Foreskin fibroblast (primary cell): ENCODE measurements at places on chromosomes 3 and 15.

GRCh38 chr3:171417813-171418212 lies 42.4 kb downstream of the TNIK start:
- DNase-seq, result peak; percentile 62

GRCh38 chr3:63571682-63572081 lies 80.8 kb upstream of the SNTN start:
- no peak for DNase-seq

- peak; percentile 59 for DNase-seq
Observed at GRCh38 chr3:30657914-30658313, 51.5 kb downstream of the TGFBR2 start.

- peak; percentile 41 for DNase-seq
Observed at GRCh38 chr15:101295607-101296161, 636 bp upstream of the SNRPA1 start.

GRCh38 chr3:172846706-172847105 lies 96.2 kb downstream of the ECT2 start:
- DNase-seq, result no peak

- DNase-seq, result no peak
Observed at GRCh38 chr15:73608475-73608874, 24.7 kb downstream of the NPTN start.

GRCh38 chr3:134794950-134795745 lies at the start of gene EPHB1:
Gene EPHB1 (plus strand): TSS chr3:134795260.
- DNase-seq, result peak; percentile 94

DNA sequence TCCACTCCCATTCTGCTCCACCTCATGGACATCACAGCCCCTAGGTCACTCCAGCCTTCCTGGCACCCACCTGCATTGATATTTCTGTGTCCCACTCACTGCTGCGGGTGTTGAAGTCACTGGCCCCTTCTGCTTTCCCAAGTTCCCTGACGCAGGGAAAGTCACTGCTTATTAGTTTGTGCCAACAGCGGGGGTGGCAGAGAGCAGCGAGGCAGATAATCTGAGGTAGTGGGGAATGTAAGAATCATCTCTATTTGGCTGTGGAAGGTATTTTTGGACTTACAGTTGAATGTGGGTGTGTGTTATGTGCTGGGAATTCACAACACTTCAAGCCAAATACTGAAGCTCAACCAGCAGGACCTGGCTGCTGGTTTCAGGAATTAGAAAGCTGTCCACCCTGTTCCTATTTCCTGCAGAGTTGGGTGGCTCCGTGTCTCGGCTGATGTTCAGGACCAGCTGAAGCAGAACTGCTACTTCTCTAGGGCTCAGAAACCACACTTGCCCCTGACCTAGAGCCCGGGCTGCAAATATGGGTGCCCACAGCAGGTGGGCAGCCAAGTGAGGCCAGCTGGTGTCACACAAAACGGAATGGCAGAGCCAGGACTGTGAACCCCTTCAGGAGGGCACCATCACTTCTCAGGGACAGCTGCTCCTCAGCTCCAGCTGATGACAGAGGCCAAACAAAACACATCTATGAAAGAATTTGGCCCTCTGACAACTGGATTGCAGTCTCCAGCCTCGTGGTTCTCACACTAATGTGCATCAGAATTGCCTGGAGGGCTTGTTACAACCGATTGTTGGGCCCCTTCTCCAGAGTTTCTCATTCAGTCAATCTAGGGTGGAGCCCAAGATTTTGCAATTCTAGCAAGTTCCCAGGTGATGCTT lies 57.7 kb downstream of the SEMA5B start:
- peak; percentile 65 for DNase-seq

GRCh38 chr15:96042734-96043224 lies 287.7 kb upstream of the NR2F2 start:
- DNase-seq, result no peak

DNA sequence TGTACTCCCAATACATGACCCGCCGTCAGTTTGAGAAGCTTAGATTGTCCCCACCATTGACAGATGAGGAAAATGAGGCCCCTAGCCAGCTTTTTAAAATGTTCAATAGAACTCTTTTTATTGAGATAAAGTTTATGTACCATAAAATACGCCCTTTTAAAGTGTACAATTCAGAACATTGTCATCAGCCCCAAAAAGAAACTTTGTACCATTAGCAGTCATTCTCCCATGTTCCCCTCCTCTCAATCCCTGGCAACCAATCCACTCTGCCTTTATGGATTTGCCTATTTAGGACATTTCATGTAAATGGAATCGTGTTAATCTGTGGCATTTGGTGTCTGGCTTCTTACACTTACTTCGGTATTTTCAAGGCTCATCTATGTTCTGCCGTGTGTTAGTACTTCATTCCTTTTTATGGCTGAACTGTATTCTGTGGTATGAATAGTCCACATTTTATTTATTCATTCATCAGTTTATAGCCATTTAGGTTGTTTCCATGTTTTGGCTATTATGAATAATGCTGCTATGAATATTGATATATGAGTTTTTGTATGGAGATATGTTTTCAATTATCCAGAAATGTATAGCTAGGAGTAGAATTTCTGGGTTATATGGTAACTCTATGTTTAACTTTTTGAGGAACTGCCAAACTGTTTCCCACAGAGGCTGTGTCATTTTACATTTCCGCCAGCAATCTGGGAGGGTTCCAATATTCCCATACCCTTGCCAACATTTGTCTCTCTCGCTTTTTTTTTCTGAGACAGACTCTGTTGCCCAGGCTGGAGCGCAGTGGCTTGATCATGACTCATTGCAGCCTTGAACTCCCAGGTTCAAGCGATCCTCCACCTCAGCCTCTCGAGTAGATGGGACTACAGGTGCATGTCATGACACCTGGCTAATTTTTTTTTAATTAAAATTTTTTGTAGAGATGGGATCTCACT lies 15.3 kb upstream of the PTPN23 start:
- peak; percentile 67 for DNase-seq

DNA sequence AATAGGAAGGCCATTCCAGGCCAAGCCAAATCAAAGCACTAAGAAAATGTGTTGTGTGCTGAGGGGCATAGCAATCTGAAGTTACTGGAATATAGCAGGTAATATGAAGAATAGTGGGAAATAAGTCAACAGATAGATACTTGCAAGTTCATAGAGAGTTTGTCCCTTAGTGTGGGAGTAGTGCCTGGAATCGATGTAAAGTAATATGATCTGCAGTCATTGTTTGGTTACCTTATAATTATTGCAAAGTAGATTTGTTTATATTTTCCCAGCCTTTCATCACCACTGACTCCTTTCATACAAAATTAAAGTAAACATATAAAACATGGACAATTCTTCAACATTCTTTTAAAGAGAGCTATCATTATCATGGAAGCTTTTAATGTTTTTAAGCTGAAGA lies 420.9 kb upstream of the NECTIN3 start:
- no peak for DNase-seq

DNA sequence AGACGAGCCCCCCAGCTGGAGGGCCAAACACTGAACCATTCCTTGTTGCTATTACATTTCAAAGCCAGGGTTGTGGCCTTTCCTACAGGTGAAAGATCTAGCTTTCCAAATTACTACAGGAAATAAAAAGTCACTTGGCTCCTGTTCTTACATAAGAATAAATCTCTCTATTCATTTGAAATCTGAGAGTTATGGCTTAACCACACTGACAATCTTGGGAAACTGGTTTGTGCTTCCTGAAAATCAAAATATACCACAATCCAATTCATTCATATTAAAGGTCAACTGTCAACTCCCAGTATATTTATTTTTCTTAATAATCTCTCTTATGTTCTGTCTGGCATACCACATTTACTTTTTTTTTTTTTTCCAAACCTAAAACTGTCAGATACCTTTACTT lies 103.7 kb upstream of the LMOD3 start:
- DNase-seq, result no peak

- no peak for DNase-seq
Observed at GRCh38 chr3:171827836-171828458, 15.2 kb upstream of the TMEM212 start.

DNA sequence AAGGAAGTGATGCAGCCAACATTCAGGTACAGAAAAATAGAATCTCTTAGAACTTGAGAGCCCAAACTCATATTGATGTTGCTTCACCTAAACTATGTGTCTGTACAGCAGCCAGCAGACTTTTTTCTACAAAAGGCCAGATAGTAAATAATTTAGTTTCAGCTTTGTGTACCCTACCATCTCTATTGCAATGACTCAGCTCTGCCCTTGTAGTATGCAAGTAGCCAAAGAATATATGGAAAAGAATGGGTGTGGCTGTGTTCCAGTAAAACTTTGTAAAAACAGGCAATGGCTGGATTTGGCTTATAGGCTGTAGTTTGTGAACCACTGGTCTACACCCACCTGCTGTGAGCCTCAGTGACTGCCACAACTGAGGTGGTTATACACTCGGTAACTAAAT lies 392.5 kb upstream of the RARB start:
- DNase-seq, result no peak

- DNase-seq, result no peak
Observed at GRCh38 chr3:34001022-34001421, 202.6 kb downstream of the PDCD6IP start.

DNA sequence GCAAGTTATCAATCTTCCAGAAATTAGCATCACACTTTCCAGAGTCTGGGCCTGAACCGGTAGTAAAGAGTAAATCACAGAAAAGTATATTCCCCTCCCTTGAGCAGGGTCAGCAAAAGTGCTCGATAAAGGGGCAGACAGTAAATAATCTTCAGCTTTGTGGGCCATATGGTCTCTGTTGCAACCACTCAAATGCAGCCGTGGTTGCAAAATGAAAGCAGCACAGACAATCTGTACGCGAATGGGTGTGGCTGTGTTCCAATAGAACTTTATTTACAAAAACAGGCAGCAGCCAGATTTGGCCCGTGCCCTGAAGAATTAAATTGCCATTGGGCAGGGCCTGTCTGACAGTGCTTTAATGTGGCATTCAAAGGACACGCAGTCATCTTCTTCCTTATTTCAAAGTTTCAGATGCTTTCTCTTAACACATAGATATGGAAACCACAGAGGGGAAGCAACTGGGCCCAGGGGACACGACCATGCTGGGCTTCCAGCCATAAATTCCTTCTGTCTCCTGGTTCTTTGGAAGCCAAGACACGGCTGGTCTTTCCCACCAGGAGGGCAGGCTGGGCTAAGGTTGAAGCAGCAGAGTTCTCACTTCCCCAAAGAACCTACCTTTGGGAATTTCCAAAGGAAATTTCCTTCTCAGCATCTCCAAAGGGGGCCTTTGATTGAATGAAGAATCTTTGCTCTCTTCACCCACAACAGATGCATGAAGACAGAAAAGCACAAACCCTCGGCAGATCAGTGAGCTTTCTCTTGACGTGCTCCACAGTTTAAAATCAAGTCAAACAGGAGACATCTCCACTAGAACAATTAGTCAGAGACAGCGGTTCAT lies 489.8 kb upstream of the PROK2 start:
- peak; percentile 75 for DNase-seq

DNA sequence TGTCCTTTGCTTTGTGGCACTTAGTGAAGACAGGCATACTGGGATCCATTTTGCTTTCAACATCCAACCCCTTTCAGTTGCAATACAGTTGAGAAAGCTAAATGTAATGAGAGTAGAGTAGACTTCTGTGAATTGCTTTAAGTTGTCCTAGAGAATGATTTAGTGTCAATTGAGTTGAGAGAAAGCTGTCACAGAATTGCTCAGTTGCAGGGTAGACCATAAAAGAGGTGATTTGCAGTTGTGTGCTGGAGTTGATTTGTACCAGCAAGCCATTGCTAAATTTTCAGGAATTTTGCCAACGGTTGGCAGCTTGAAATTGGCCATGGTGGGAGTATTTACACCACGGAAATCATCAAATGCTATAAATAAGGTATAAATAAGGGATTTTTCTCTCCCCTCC lies 2.2 kb downstream of the ABHD5 start:
- DNase-seq, result no peak

- DNase-seq, result peak; percentile 49
Observed at GRCh38 chr3:56702490-56703315, 19.6 kb upstream of the TASOR start.

DNA sequence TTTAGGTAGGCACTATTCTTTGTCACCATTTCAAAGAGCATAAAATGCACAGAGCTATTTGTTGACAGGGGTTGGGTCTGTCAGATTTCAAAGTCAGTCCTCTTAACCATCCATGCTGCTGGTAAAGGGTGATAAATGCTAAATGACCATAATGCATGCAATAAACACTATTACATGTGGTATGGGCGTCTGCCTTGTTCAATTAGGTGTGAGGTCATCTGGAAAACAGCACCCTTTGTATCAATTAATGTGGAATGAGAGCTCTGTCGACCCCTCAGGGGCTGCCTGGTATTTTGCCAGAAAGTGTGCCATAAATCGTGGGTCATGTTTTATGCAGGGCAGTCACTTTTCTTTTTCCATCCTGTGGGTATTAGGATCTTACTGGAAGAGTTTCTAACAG lies 235.6 kb downstream of the SV2B start:
- no peak for DNase-seq

GRCh38 chr3:10357592-10358308 lies 36.8 kb upstream of the SEC13 start:
- DNase-seq, result peak; percentile 92

DNA sequence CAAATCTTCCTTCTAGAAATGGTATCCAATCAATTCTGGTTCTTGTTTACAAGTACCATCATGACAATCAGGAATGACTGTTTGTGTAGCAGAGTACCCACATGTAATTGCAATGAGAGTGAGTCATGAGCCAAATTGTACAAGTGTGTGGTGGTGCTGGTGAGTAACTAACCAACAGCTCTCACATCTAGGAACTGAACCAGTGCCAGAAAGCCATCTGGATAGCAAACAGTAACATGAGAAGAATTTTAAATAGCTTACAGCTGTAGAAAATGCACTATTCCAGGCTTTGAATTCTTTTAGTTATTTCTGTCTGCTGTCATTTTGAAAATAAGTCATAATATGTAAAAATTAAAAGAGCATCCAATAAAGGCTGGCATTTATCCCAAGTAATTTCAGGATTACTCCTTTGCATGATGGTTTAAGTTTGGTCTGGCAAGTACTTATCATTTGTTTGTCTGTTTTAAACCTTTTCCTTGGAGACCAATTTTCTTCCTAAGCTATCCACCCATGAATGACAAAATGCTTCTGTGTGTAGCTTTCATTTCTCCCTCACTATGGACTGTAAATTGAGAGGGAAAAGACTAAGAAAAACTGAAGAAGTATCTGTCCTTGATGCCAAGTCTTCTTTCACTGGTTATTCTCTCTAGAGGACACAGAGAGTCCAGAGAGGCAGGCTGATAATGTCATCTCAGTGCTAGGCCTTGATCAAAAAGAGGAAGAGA lies 60.0 kb downstream of the PIK3CB start:
- peak; percentile 99 for DNase-seq

GRCh38 chr3:34017757-34018156 lies 219.3 kb downstream of the PDCD6IP start:
- DNase-seq, result no peak
